ENCODE measurements at places on chromosomes 5 and 9.

DNA sequence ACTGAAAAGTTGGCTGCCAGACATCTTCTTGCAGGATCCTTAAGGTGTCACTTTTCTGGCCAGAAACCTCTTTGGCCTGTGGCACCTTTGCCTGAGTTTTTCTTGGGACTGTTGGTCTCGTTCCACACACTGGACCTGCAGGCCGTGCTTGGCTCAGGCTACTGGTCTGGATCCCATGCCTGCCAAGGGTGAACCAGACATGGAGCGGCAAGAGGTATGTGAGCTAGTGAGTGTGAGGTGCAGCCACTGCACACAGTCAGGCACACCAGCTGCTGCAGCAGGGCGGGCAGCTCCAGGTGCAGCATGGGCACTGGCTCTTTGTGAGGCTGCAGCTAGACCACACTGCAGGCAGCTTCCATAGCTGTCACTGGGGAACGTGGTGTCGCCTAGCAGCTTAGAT is 47.9 kb downstream of the NDUFAF2 start:
- DNase-seq: no peak

DNA sequence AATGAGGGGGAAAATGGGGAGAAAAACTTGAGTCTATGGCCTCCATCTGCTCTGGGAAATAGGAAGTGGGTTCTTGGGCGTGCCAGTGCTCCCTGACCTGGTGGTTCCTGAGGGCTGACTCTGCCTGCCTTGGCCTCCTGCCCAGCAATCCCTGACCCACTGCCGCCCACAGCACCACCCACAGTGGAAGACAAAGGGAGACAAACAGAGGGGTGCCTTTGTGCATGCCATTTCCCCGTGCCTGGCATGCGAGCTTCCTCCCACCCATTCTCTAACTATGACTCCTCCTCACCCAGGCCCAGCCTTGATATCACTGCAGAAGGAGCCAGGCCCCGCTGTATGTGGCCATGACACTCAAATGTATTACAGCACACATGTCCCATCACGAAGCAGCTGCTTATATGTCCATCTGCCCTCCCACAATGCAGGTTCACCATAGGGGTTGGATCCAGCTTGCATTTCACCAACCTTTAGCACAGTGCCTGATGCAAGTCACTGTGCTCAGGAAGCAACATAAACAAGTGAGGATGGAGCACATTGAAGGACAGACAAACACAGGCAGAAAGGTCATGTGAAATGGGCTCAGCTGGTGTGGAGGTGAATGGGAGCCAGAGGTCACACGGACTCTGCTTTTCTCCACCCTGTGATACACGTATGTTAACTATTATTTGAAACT is 84.4 kb downstream of the ADRB2 start:
- DNase-seq: peak; percentile 79

- DNase-seq: no peak
Observed at GRCh38 chr5:166716856-166717492, 1574.5 kb upstream of the WWC1 start.

DNA sequence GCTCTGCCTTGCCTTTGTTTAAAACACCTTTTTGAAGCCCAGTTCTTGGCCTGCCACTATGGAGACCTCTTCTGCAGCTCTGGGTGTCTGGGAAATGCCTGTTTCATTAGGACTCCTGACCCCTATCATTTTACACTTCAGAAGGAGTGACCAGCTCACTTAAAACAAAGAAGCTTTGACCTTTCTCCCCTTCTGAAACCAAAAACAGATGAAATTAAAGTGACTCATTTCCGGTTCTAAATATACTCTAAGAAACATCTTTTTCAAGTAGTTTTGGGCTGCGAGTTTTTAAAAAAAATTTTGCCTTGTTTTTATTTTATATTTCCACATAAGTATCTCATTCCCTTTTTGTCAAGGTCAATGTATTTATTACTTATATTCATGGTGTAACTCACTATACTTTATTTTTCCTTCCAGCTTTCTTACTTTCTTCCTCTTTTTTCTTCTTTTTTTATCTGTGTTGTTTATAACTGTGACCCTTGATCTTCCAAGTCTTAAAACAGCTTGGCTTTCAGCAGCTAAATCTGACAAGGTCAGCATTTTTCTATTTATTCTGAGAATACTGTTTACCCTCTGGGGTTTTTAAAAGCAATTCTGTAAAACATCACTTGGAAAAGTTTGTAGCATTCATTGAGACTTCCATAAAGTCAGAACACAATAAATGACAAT is 672.9 kb downstream of the NR2F1-AS1 start:
- DNase-seq: peak; percentile 39

DNA sequence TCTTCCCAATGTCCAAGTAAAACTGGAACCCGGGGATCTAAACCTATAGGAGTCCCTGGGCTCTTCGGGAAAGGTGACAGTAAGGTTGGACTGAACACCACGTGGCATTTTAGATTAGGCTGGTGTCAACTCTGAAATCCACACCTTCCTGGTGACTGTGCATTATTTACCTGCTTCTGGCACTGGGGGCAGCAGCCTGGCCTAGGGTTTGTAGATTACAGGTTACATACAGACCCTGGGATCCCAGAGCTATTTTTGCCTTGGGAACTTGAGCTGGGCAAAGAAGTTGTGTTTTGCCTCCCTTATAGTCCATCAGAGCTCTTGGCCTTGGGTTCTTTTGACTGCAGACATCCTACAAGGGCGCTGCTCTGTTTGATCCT is 173.2 kb downstream of the DAB2IP start:
- DNase-seq: no peak

DNA sequence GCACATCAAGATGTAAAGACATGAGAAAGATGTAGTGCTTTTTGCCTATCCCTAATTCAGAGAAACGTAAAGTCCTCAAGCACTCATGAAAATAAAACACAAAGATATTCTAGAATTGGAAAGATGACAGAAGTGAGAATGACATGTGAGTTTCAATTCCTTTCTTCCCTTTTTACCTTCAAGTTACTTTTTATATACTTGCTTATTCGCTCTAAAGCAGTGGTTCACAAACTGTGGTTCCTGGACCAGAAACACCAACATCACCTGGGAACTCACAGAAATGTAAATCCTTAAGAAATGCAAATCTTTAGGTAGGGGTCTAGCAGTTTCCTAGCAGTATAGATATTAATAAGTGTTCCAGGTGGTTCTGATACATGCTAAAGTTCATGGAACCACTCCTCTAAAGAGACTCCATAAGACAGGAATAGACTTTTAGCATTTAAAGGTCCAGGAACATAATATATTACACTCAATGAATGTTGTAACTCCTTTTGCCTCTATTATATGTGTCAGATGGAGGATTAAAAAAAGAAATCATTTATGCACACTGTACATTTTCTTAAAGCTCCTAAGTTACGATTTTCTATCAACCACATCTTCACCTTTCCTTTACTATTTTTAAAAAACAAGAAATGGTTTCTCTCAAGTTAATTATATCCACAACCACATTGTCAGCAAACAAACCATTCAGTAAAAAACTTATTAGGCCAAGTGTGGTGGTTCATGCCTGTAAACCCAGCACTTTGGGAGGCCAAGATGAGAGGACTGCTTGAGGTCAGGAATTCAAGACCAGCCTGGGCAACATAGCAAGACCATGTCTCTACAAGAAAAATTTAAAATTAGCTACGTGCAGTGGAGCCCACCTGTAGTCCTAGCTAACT is 39.9 kb downstream of the ERP44 start:
- no peak for DNase-seq

- no peak for DNase-seq
Observed at GRCh38 chr9:99185934-99186333, 35.8 kb downstream of the ALG2 start.

- peak; percentile 71 for DNase-seq
Observed at GRCh38 chr5:115594128-115595047, 7.9 kb downstream of the TICAM2 start.

DNA sequence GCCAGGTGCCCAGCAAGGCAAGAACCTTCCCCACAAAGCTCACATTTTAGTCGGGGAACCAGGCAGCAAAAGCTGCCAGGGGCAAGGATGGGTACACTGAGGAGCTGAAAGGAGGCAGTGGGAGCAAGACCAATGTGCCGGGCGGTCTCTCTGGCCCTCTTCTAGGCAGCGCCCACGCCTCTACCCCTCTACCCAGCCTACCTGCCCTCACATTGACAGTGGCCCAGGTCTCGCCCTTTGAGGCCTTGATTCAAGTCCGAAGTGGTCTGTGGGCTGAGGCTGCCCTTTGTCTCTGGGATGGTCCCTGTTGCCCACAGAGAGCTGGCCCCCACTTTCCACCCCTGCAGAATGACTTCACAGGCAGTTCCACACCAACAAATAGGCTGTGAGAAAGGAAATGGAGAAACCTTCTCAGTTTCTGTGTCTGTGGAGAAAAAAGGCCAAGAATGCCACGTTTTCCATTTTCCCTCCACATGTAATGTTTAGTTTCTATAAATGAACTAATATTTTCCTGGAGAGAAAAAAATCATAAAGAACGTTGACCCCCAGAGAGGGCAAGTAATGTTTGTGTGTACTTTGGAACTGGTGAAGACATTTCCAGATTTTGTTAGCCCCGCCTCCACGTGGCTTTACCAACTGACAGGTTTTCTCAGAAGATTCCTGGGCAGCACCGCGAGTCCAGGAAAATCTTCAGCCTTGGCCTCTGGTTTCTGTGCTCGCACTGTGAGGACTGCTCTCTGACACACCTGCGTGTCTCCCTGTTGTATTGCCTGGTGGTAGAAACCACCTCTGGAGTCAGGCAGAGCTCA is 57.4 kb upstream of the ANGPTL2 start:
- DNase-seq: no peak

DNA sequence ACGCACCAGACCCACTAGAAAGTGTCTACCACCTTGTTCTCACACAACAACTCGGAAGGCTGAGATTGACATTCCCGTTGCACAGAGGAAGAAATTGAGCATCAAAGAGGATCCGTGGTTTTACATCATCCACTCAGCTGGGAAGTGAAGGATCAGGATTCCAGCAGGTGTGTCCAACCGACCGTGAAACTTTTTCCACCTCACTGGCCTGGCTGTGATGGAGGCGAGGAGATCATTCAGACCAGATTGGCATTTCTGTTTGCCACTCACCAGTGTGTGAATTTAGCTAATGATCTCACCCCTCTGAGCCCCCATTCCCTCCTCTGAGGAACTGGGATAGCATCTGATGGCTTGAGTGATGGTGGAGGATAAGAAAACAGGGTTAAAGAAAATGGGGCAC is 46.7 kb upstream of the CPLX2 start:
- no peak for DNase-seq

- peak; percentile 40 for DNase-seq
Observed at GRCh38 chr9:88954066-88954465, 37.2 kb upstream of the S1PR3 start.

DNA sequence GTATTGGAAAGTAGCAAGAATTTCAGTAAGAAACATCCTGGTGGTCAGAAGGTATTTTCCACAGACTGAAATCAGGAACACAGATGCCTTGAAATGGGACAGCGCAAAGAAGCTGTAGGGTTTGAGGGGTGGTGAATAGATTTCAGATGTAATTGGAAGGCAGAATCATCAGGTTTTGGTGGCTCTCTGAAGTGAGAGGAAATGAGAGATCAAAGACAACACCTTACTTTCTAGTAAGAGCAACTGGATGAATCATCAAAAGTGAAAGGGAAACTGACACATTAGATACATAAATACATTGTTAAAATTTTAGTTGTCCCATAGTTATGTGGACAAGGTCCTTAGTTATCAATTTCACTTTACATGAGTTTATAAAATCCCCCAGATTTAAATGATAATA is 188.2 kb upstream of the SLC27A6 start:
- no peak for DNase-seq

- no peak for DNase-seq
Observed at GRCh38 chr5:107223066-107223465, 447.7 kb downstream of the EFNA5 start.

DNA sequence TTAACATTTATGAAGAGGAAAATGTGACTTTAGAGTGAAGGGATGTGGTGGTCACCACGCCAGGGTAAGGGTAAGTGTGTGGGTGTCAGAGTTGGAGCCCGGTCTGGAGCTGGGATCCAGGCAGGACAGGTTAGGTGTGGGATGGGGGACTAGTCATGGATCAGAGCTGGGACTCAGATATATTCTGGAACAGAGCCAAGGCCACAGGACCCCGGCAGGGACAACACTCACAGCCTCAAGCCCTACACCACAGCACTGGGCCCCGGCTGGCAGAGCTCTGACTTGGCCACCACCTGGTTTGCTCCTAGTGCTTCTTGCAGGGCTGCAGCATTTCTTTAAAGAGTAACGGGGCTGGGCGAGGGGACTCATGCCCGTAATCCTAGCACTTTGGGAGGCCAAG is 47.4 kb downstream of the C5orf15 start:
- DNase-seq: no peak

GRCh38 chr5:123344816-123345426 is 78.3 kb downstream of the CEP120 start:
- peak; percentile 50 for DNase-seq

- DNase-seq: no peak
Observed at GRCh38 chr9:129009584-129010141, 18.5 kb downstream of the SH3GLB2 start.

GRCh38 chr9:25377039-25377438 is 301.2 kb downstream of the TUSC1 start:
- DNase-seq: no peak

DNA sequence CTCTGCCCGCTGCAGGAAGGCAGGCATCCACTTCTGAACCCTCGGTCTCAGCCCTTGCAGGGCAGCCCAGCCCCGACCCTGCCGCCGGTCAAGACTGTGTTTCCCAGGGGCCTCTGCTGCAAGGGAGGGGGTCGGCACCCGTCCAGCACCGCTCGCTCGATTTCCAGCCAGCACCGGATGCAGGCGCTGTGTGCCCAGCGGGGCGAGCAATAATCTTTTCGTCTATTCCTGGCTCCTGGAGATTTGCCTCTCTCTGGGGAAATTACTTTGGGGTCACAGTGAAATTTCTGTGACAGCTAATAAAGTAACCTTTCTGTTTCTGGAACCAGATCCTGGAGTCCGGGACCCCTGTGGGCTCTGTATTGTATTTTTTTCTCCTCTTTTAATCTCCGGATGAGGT is 155.3 kb downstream of the COL23A1 start:
- DNase-seq: no peak

GRCh38 chr5:180589771-180590542 is 1.3 kb downstream of the SCGB3A1 start:
- DNase-seq: no peak

DNA sequence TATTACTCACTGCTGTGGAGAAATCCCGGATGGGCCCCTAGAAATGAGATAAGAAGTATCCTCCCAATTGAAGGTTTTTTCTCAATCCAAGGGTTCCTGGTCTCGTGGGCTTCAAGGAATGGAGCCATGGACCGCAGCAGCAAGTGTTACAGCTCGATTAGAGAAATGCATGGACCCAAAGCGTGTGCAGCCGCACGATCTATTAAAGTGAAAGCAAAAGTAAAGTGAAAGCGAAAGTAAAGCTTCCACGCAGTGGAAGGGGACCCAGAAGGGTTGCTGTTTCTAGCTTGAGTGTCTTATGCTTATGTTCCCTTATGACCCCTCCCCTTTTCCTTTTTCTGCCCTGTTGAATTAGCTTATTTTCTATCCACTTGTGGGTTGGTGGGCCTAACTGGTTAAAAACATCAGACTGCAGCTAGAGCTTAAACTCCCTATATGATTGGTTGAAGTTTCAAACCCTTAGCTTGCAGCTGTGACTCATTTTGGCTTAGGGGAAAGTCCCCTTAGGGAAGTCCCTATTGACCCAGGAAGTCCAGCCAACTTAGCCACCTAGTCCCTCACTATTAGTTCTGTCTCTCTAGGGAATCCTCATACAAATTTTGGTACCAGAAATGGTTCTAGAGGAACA is 1111.8 kb downstream of the TAF11L14 start:
- no peak for DNase-seq

GRCh38 chr9:13994240-13994639 is 319.7 kb downstream of the NFIB start:
- DNase-seq: no peak

GRCh38 chr9:72898784-72899733 is 53.8 kb downstream of the ALDH1A1 start:
- DNase-seq: no peak

Measured in fibroblast of skin of back (primary cell).